ENCODE measurements at places on chromosomes 6 and 20. TPM values are rescaled to one million over a fixed set of nuclear protein-coding genes. Genes with fewer than 3 reads are reported as not detected.

GRCh38 chr6:36624461-36625157 is 30.4 kb downstream of the SRSF3 start:
- no peak for DNase-seq

Gene CNKSR3
- 0.50 TPM for total RNA-seq

- DNase-seq = no peak
These were observed 15.3 kb downstream of the PHIP start for GRCh38 chr6:79062708-79063107.

DNA sequence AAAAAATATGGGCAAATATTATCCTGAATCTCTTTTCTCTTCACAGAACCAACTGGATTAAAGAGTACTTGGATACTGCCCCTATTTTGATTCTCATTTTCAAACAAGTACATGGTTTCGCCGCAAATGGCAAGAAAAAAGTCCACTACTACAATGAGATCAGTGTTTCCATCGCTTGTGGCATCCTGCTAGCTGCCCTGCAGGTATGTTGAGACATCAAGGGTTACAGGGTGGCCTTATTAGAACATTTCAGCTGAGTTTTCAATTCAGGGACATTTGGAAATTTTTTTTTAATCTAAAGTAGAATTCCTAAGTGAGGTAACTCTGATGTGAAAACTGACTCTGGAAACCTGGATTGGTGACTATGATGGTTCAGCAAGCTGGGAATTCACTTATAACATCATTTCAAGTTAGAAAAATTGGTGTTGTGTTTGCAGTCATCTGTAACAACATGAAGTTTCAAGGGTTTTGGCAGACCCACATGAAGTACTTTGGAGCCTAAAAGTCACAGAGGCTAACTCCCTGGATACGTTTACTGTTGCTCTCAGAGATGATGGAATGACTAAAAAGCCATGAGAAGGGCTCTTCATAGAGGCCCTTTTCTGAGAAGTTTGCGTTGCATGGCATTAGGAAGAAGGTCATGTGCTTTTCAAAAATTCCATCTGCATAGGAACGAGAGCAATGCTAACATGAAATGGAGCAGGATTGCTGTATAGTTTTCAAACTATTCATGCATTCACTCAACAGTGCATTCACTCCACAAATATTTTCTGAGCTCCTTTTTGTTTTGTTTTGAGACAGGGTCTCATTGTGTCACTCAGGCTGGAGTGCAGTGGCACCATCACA is 25.5 kb downstream of the IYD start:
- no peak for DNase-seq

DNA sequence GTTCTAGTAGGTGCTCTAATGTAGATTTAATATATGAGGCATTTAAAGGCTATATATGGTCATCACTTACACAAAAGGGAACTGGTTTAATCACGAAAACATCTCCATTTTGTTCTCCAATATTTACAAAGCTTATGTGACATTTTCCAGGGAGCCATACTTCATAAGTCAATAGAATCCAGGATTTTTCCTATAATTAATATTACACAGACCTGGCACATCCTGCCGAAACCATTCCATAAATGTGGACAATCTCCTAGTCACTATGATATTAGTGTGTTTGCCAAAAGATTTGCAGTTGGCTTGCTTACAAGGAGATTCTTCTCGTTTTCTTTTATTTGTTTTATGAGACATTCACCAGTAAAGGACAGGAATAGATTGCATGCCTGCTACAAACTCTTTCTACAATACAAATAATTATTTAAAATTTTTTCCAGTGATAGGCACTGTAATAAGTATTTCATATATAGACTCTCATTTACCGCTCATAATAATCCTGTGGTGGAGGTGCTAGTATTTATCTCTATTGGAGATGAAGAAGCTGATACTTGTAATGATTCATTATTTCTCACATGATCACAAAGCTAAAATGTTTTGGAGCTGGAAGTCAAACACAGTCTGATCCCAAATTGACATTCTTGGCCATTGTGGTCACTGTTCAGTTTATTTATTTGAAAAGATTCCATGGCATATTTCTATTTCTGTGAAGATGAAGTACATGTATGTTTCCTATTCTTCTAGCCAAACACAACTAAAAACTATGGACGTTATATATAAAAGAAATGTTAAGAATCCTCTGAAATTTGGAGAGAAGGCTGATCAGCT is 597.0 kb downstream of the HTR1B start:
- no peak for DNase-seq

Gene HSPA1L
- total RNA-seq = 3.8 TPM

DNA sequence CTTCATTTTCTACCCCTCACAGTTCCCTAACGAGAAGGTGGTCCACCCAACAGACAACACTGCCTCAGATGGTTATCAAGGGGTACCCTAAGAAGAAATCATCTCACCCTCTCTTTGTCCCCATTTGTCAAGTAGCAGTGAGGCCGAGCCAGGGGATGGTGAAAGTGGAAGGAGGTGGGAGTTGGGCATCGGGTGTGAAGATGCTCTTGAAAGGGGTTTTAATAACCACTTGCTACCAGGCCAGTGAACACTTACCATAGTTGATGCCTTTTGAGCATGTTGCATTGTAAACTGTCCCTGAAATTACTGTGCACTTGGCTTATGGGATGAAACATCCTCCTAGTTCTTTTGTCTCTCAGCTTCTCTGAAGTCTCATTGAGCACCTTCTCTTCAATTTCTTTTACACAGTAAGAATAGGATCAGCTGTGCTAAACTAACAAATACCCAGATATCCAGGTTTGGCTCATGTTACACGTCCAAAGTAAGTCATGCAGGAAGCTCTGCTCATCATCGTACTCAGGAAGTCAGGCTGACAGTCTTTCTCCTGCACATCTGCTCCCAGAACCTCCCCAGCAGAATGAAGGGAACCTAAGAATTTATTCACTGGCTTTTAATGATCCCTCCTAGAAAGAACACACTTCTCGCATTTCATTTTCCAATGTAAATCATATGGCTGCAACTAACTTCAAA is 13.3 kb downstream of the HLA-DPB1 start:
- DNase-seq = no peak

Gene NKAIN4
- total RNA-seq = not detected

Gene TPBG
- not detected for total RNA-seq

Data from CD8-positive, alpha-beta memory T cell (primary cell).